ENCODE measurements at places on chromosomes 3 and 15. TPM values are rescaled to one million over a fixed set of nuclear protein-coding genes. Genes with fewer than 3 reads are reported as not detected.

MLF1 gene
- total RNA-seq: 19.8 TPM

CKMT1A gene
- total RNA-seq: 26.1 TPM

KIF15 gene
- total RNA-seq: 19.3 TPM

ZNF445 gene
- total RNA-seq: 9.9 TPM

TMC3 gene
- not detected for total RNA-seq

HCLS1 gene
- 0.48 TPM for total RNA-seq

NAA80 gene
- 28.3 TPM for total RNA-seq

TF gene
- under 0.01 TPM for total RNA-seq

All from H7 (cell line).